ENCODE measurements at places on chromosomes 6 and 20. TPM values are rescaled to one million over a fixed set of nuclear protein-coding genes. Genes with fewer than 3 reads are reported as not detected.
A peak's percentile ranks its signal among the peaks of the same experiment; 100 is the strongest.

DNA sequence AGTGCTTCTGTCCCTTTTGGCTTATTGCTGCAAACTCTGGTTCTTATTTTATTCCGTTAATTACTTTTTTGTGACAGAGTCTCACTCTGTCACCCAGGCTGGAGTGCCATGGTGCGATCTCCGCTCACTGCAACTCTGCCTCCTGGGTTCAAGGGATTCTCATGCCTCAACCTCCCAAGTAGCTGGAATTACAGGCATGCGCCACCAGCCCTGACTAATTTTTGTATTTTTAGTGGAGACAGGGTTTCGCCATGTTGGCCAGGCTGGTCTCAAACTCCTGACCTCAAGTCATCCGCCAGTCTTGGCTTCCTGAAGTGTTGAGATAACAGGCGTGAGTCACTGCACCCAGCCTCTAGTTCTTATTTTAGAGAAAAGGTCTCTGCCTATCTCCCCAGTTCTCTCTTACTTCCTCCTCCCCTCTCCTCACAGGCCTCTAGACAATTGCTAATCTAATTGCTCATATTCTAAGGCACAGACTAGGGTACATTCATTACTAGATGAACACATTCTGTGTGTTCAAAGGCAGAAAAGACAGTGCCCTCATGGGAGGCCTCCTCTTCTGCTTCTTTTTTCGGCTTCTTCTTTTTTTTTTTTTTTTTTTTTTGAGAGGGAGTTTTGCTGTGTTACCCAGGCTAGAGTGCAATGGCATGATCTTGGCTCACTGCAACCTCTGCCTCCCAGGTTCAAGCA is 27.0 kb downstream of the EDEM2 start:
- no peak for DNase-seq

DNA sequence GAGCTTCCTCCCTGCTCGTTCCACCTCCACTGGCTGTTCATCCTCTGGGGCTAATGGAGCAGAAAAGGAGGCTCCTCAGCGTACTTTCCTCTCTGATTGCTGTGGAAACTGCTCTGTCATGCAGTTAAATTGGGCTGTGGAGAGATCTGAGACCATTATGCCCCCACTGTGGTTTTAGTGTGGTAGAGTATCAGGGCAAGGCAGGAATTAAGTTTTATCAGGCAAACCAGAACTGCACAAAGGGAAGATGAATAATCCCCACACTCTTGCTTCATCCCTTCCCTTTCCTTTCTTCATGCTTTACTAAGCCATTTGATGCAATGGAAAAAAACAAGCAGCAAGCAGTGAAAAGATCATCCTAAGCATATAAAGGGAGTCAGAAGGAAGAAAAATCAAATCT is 11.9 kb upstream of the ME1 start:
- DNase-seq, result no peak

The NMBR gene
- total RNA-seq, result not detected

The ESR1 gene
- 6.3 TPM for total RNA-seq

The BPIFB1 gene
- not detected for total RNA-seq

- DNase-seq, result no peak
Measured at GRCh38 chr20:2599288-2600006, 53.0 kb upstream of the NOP56 start.

DNA sequence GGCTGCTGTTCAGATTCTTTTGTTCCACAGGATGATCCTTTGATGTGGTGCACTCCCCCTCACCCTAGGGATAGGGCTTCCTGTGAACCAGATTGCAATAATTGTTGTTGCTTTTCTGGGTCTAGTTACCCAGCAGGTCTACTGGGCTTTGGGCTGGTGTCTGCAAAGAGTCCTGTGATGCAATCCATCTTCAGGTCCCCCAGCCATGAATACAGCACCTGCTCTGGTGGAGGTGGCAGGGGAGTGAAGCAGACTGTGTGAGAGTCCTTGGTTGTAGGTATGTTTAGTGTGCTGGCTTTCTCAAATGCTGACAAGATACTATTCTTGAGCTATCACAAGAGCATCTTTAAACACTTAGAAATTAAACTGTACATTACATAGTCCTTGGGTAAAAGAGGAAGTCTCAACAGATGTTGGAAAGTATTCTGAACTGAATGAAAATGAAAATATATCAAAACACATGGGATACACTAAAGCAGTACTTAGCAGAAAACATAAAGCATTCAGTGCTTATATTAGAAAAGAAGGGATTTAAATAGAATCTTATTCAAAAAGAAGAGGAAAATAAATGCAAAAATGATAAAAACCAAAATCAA is 49.1 kb upstream of the CCR6 start:
- DNase-seq, result no peak

GRCh38 chr6:29051680-29052079 is 6.7 kb upstream of the OR2W1 start:
- no peak for DNase-seq

The EDN1 gene
- 7.5 TPM for total RNA-seq

GRCh38 chr6:38173909-38174308 is 354.4 kb downstream of the ZFAND3 start:
- no peak for DNase-seq

- DNase-seq, result no peak
Measured at GRCh38 chr20:56245761-56246160, 2.8 kb upstream of the MC3R start.

GRCh38 chr20:53099856-53100255 is 127.7 kb downstream of the TSHZ2 start:
- no peak for DNase-seq

GRCh38 chr20:34689486-34689885 is 12.6 kb upstream of the PIGU start:
- DNase-seq, result no peak

The LGSN gene
- total RNA-seq, result not detected

DNA sequence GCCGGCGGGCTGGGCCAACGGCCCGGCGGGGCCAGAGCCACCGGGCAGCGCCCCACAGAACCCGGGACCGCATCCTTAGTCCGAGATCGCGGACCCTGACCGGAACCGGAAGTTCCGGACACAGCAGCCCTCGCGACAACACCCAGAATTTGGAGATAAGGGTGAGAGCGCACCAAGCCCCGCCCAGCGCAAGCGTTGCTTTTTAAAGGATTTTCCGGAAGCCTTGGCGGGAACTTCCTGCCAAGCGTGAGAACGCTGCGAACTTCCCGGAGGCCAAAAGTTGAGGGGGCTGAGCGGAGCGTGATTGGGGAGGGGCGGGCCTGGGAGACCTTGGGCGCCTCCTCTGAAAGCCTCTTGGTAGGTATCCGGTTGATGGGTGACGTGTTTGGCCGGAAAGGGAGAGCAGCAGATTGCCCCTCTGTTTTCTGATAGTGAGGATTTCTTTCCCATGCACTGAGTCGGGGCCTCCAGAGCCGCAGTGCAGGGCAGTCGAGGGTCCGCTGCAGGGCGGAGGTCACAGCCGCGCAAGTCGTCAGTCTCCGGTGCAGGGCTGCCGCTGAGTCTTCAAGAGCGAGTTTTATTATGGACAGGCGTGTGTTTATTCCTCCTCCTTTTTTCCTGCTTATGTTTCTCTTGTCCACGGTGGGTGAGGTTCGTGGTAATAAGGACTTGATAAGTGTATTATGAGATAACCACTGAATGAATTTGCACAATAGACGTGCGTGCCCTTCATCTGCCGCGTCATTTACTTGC is at the start of gene MTRF1L:
Gene MTRF1L, minus strand, starts transcription at position 97 of the 753 bp plus-strand sequence. Its CDS starts 24 bp downstream, at position 73.
- DNase-seq, result peak; percentile 97

The SCP2D1 gene
- not detected for total RNA-seq

- DNase-seq, result no peak
Measured at GRCh38 chr6:141326925-141327324, 805.8 kb upstream of the GJE1 start.

- DNase-seq, result no peak
Measured at GRCh38 chr6:161674930-161675682, 401.2 kb upstream of the AGPAT4 start.

DNA sequence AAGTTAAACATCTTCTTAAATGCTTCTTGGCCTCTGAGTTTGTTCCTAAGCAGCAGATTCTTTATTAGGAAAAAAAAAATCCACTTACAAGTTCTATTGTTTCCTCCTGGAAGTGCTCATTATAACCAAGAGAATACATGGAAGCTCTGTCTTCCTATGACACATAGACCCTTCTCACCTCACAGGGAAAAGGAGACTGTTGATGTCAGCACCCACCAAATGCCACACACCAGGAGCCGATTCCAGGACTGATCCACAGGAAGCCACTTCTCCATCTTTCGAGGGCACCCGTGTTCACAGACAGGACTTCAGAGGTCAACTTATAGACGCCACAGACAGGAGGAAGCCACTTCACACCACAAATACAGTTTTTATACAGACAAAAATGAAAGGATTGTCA is 13.4 kb upstream of the BNIP5 start:
- DNase-seq, result no peak

- no peak for DNase-seq
Measured at GRCh38 chr6:129133770-129134192, 250.8 kb downstream of the LAMA2 start.
